ENCODE measurements at places on chromosomes 12 and 14. TPM values are rescaled to one million over a fixed set of nuclear protein-coding genes. Genes with fewer than 3 reads are reported as not detected.

The ACOT2 gene
- 74.6 TPM for total RNA-seq

The RNASE3 gene
- total RNA-seq: 0.50 TPM

The SLC39A2 gene
- 0.31 TPM for total RNA-seq

The SERPINA5 gene
- total RNA-seq: 1,154 TPM

The B4GALNT3 gene
- 16.7 TPM for total RNA-seq

The DPPA3 gene
- total RNA-seq: 1.1 TPM

The CIT gene
- 14.6 TPM for total RNA-seq

The CD163L1 gene
- 14.1 TPM for total RNA-seq

The LTBR gene
- 112 TPM for total RNA-seq

The AKAP6 gene
- 26.6 TPM for total RNA-seq

The GCH1 gene
- total RNA-seq: 11.3 TPM
